ENCODE measurements at places on chromosomes 6 and 20.

DNA sequence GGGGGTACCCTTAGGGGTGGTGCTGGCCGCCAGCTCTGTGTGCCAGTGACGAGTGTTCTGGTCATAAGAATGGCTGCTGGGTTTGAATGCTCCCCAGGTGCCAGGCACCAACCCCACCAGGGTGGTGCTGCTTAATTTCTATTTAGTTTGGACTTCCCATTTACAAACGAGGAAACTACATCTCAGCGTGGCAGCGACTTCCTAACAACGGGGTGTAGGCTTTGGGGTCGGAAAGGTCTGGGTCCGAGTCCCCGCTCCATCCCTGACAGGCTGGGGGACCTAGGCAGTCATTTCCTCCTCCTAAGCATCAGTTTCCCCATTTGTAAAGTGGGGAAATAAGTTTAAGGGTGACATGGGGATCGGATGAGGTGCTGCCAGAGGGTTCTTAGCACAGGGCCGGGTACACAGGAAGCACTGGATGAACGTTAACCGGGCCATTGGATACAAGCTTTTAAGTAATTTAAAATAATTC lies 30.3 kb downstream of the CEBPB start:
- no peak for DNase-seq

DNA sequence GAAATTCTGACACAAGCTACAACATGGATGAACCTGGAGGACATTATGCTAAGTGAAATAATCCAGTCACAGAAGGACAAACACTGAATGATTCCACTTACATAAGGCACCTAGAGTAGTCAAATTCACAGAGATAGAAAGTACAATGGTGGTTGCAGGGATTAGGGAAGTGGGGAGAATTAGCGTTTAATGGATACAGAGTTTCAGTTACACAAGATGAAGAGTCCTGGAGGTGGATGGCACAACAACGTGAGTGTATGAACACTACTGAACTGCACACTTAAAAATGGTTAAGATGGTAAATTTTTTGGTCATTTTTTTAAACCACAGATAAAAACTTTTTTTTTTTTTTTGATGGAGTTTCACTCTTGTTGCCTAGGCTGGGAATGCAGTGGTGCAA lies 24.7 kb downstream of the MOCS3 start:
- DNase-seq, result no peak

DNA sequence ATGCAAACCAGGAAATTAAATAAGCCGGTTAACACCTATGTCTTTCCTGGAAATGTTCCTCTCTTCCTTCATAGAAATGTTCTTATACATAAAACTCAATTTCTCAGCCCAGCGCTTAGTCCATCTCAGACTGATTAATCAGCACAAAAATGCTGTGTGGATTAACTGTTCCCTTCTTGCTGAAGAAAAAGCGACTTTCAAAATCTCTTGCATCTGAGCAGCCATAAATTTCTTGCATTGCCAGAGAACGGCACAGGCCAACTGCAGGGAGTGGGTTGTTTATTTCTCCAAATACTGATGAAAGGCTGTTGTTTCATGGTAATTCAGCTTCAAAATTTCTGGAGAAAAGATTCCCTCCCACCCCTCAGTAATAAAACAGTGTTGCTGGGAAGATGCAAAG lies 517.6 kb downstream of the BTBD3 start:
- no peak for DNase-seq

DNA sequence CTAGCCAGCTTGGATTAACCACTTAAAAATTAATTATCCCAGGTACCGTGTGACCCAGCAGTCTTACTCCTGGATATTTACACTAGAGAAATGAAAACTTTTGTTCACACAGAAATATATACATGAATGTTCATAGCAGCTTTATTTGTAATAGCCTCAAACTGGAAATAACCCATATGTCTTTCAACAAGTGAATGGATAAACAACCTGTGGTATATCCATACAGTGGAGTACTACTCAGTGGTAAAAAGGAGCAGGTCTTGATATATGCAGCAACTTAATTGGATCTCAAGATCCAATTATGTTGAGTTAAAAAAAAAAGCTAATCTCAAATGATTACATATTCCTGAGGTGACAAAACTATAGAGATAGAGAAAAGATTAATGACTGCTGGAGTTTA lies 381.4 kb downstream of the CDKAL1 start:
- DNase-seq, result no peak

DNA sequence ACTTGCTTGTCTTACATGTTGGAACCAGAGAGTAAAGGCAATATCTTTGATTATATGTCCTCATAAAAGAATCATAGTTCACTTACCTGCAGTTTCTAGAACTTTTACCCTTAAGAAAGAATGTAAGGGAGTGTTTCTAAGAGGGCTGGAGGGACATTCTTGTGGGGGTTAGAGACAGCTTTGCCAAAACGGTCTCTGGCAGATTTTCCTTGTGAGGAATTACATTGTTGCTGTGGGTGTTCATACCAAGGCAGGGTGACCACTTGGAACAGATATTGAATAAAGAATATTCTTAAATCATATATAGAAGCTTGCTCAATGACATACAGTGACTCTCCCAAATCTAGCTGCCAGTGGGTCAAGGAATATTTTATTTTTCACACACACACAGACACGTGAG lies 517.6 kb upstream of the SOX4 start:
- DNase-seq, result no peak

- DNase-seq, result no peak
Measured at GRCh38 chr6:159249128-159249527, 79.9 kb downstream of the FNDC1 start.

- peak; percentile 35 for DNase-seq
Measured at GRCh38 chr6:80133020-80133419, 26.5 kb downstream of the BCKDHB start.

DNA sequence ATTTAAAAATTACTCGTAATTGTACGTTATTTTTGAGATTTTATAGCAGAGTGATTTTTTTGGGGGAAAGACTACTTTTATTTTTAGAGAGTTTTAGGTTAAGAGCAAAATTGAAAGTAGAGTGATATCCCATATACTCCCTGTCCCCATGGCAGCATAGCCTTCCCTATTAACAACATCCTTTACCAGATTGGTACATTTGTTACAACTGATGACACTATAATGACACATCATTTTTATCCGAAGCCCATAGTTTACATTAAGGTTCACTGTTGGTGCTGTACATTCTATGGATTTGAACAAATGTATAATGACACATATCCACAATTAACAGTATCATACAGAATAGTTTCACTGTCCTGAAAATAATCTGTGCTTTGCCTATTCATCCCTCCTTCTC lies 1126.4 kb upstream of the CITED2 start:
- DNase-seq, result no peak

GRCh38 chr20:40743141-40743775 lies 54.2 kb upstream of the MAFB start:
- no peak for DNase-seq

DNA sequence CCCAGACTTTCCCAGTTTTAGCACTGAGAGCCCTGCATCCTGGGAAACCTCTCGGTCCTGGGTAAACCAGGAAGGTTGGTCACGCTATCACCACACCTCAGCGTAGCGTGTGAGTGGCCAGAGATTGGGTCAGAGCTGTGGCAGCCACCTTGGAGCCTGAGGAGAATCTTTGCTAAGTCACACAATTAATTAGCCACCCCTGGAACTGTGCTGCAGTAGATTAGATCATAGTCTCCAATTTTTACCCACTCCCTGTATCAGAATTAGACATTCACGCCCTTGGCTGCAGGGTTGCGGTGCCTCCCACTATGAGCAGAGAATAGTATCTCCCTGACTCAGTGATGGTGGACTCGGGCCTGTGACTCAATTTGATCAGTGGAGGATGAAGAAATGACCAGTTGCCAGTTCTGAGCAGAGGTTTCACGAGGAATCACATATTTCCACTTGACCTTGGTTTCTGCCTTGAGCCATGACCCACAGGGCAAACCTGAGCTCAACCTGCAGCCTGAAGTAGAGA lies 6.0 kb upstream of the PTGIS start:
- no peak for DNase-seq

- no peak for DNase-seq
Measured at GRCh38 chr20:50731930-50732690, 730 bp downstream of the PARD6B start.

DNA sequence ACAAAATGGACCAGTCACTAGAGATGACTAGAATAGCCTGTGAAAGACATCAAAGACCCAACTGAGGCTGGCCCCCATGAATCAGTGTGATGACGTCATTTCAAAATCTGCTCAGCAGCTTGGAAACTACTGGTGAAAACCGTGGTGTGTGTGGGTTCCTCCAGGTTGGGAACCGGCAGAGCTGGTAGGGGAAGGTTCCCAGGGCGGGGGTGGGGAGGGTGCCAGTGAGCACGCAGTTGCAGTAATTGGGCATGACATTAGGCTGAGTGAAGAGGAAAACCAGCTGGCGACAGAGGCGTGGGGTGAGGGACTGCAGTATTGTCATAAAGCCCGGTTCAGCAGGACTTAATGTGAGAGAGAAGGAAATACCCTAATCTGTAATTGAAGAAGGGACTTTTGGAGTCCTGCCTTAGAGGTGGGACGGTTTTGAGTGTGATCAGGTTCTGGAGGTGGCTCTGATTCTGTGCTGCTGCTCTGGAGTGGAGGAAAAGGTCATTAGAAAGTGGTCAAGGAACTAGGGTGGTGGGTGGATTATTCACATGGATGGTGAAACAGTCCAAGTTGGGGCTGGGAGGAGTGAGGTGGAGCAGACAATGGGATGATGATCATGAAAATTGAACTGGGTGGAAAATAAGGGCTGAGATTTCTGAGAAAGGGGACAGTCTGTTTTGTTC lies 52.0 kb upstream of the MTHFD1L start:
- DNase-seq, result no peak

DNA sequence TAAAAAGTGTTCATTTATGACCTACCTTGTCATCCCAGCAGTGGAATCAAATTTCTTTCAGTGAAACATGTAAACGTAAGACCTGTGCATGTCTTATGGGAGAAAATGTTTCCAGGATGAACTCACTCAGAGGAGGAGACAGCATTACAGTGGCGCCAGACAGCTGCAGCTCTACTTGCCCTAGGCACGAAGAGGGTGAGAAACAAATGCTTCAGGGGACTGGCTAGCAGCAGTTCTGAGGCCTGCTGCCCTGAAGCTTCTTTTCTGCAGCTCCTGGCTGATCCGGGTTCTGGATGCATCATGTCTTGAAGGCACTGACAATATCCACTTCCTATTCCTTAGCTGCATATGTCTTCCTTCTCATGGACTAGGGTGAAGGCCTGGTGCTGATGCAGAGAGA lies 120.2 kb downstream of the QRSL1 start:
- no peak for DNase-seq

GRCh38 chr20:17808782-17809181 lies 109.0 kb downstream of the BANF2 start:
- DNase-seq, result no peak

- DNase-seq, result no peak
Measured at GRCh38 chr6:20400456-20401204, 1.0 kb upstream of the E2F3 start.

- no peak for DNase-seq
Measured at GRCh38 chr6:106628658-106629102, 618 bp downstream of the RTN4IP1 start.
